ENCODE measurements at places on chromosomes 11 and 22. TPM values are rescaled to one million over a fixed set of nuclear protein-coding genes. Genes with fewer than 3 reads are reported as not detected.
A peak's percentile ranks its signal among the peaks of the same experiment; 100 is the strongest.

- no peaks in the 10 kb centered on the region for H3K36me3 ChIP-seq
- no peak overlapping the region for H3K27ac ChIP-seq
- H3K4me3 ChIP-seq = no peak overlapping the region
- no peak for DNase-seq
- H3K4me1 ChIP-seq = no peaks in the 10 kb centered on the region
These were observed 722.9 kb upstream of the RAG2 start for GRCh38 chr11:37320921-37321320.

- no peak overlapping the region for H3K4me3 ChIP-seq
- no peaks in the 10 kb centered on the region for H3K36me3 ChIP-seq
- no peaks in the 10 kb centered on the region for H3K27me3 ChIP-seq
- no peaks in the 10 kb centered on the region for H3K4me1 ChIP-seq
- no peak for DNase-seq
- H3K27ac ChIP-seq = no peak overlapping the region
These were observed 232.6 kb upstream of the MPPED2 start for GRCh38 chr11:30818721-30819120.

The MYBPC3 gene
- 0.91 TPM for total RNA-seq

DNA sequence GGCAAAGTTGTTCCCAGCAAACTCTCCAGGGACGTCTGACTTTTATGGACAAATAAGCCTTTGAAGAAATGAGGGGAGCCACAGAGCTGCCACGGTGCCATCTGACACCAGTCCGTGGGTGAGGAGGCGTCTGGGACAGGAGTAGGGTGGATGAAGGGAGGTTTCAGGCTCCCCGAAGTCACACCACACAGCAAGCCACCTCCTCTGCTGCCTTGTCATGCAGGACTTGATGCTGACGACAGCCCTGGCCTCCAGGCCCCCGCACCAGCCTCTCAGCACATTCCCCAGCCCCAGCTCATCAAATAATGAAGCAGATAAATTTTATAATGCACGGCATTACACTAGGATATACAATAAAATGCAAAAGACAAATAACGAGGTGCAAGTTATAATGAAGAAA lies 156.5 kb downstream of the CEP164 start:
- H3K36me3 ChIP-seq = no peaks in the 10 kb centered on the region
- H3K4me3 ChIP-seq = no peak overlapping the region
- no peaks in the 10 kb centered on the region for H3K4me1 ChIP-seq
- H3K27ac ChIP-seq = no peak overlapping the region

The KRTAP5-2 gene
- not detected for total RNA-seq

The APOBEC3H gene
- total RNA-seq = not detected

GRCh38 chr22:30295576-30295975 lies 6.3 kb upstream of the CASTOR1 start:
- no peak for DNase-seq
- peaks cover 35% of the 10 kb centered on the region for H3K4me1 ChIP-seq
- H3K4me3 ChIP-seq = no peak overlapping the region
- no peaks in the 10 kb centered on the region for H3K27me3 ChIP-seq

The TRIM48 gene
- not detected for total RNA-seq

DNA sequence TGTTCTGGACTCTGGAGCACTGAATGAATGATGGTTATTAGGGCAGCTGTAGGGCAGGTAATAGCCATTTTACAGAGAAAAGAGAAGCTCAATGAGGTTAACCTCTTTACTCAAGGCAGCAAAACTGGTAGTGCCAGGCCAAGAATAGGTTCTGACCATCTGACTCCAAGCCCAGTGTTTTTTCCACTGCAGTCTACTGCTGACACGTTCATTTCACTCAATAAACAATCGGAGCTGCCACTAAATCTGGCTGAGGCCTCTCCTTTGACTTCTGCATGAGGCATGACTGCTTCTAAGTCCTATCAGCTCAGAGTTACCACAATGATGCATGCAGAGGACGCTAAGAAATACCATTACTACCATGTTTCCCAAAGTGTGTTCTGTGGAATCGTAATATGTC lies 117.6 kb downstream of the ARL14EP start:
- H3K27ac ChIP-seq = no peak overlapping the region
- no peaks in the 10 kb centered on the region for H3K36me3 ChIP-seq
- DNase-seq = no peak
- no peaks in the 10 kb centered on the region for H3K4me1 ChIP-seq

The CRACR2B gene
- 83.0 TPM for total RNA-seq

The MRPL23 gene
- total RNA-seq = 155 TPM

- DNase-seq = no peak
- H3K27ac ChIP-seq = no peak overlapping the region
- H3K36me3 ChIP-seq = no peaks in the 10 kb centered on the region
- H3K4me3 ChIP-seq = no peak overlapping the region
- H3K4me1 ChIP-seq = no peaks in the 10 kb centered on the region
These were observed 885.6 kb downstream of the BRD1 start for GRCh38 chr22:48941903-48942575.

DNA sequence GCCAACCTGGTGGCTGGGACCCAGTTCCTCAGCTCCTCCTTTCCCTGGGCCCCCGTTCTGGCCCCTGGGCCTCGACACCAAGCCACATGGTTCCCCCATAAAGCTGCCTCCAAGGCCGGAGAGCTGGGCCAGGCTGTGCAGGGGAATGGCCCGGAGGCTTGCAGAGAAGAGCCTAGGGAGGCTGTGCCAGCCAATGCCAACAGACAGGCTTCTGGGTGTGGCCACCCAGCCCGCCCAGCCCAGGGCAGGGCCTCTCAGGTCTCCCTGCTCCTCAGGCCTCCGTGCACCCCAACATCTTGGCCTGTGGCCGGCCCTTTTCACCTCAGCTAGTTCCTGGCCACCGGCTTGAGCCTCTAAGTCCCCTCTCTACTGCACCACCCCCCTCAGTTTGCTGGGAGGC lies 17.4 kb upstream of the FLRT1 start:
- no peak overlapping the region for H3K4me3 ChIP-seq
- H3K27me3 ChIP-seq = no peaks in the 10 kb centered on the region
- no peak overlapping the region for H3K27ac ChIP-seq

The CAVIN3 gene
- 46.1 TPM for total RNA-seq

The TMA7B gene
- not detected for total RNA-seq

DNA sequence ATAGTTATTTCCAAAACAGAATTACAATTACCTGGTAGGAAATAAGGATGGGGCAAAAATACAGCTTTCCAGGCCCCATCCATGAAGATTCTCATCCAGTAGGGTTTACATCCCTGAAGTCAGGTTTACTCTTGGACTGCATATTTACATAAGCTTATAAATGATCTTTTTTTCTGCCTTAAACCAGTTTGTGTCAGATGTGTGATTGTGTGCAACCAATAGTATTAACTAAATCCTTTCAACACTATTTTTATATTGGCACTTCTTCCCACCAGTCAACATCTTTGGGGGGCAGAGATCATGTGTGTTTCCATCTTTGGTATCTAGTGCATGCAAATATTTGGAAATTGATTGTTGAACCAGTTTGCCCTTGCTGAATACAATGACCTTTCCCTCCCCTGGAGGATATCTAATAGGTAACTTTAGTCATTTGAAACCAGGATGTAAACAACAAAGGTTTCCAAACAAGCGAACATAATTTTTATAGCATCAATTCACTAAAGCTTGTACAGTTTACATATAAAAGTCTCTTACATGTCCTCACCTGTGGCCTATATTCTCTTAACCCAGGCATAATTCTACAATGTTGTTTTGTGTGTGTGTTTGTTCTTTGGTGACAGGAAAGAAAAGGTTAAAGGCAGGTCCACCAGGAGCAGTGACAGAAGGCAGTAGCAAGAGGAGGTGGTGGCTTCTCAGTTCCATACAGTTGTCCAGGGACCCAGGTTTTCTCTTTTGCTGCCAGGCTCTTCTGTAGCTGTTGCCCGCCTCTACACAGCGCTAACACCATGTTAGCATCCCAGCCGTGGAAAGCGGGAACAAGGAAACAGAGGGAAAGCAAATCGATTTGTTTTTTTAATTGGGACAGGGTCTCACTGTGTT lies 1.7 kb upstream of the ME3 start:
- peaks cover 3% of the 10 kb centered on the region for H3K4me1 ChIP-seq
- H3K4me3 ChIP-seq = no peak overlapping the region
- no peaks in the 10 kb centered on the region for H3K27me3 ChIP-seq
- H3K27ac ChIP-seq = peak overlapping the region; percentile 91

- H3K36me3 ChIP-seq = no peaks in the 10 kb centered on the region
- no peak for DNase-seq
- H3K4me3 ChIP-seq = no peak overlapping the region
- no peaks in the 10 kb centered on the region for H3K4me1 ChIP-seq
These were observed 8.3 kb upstream of the KIAA0930 start for GRCh38 chr22:45248832-45249561.

GRCh38 chr11:118899706-118900360 lies 16.1 kb downstream of the CXCR5 start:
- no peaks in the 10 kb centered on the region for H3K27me3 ChIP-seq
- H3K36me3 ChIP-seq = peaks cover 33% of the 10 kb centered on the region
- H3K27ac ChIP-seq = no peak overlapping the region

The OR2AT4 gene
- 0.11 TPM for total RNA-seq

The SBF1 gene
- total RNA-seq = 44.9 TPM

DNA sequence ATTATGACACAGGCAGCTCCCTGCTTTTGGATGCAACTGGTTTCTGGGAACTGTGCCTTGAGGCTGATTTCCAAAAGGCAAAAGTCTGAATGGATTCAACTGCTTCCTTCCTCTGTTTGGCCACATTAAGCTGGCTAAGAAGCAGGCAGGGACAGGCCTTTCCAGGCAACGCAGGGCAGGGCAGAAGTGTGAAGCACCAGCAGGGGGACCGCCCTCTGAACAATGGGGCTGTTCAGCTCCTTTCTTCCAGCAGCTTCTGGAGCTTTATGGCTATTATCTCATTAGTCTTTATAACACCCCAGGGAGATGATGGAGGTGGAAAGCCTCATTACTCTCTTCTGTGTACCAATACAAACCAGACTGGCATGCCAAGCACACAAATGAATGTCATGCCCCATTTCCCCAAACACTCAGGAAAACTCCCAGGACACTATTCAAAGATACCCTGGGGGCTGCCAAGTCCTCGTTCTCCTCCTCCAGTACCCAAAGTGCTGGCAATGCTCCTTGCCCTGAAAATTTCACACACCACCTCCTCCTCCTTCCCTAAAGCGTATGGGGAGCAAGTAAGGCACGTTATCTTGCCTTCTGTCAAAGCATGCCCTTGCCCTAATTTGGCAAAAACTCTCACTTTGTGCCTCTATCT lies 21.3 kb downstream of the MORC2 start:
- H3K27me3 ChIP-seq = no peaks in the 10 kb centered on the region
- H3K27ac ChIP-seq = peak overlapping the region; percentile 50
- peak; percentile 65 for DNase-seq
- H3K4me1 ChIP-seq = no peaks in the 10 kb centered on the region
- H3K4me3 ChIP-seq = no peak overlapping the region

DNA sequence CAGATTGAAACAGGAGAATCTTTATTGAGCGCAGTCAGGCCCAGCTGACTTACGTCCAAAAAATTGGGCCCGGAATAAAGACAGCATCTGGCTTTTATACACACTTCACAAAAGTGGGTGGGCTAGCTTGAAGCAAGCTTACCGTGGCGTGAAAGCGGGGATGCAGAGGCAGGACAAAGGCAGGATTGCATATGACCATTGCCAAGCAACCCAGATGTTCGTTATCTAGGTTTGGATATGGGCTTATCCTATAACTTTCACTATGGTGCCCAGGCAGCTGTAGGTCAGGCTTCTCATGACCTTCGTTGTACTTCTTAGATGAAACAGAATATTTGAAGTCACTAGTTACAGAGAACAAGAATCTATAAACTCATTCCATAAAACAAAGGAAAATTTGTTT lies 1575.6 kb upstream of the RAG2 start:
- H3K4me1 ChIP-seq = no peaks in the 10 kb centered on the region
- no peak overlapping the region for H3K4me3 ChIP-seq
- H3K27ac ChIP-seq = no peak overlapping the region
- no peaks in the 10 kb centered on the region for H3K27me3 ChIP-seq
- DNase-seq = no peak

All from prostate gland (tissue), 2 donors.